ENCODE measurements at places on chromosomes 2 and 18.

- no peak for DNase-seq
Observed at GRCh38 chr2:204033611-204034495, 97.3 kb downstream of the ICOS start.

- no peak for DNase-seq
Observed at GRCh38 chr2:11343368-11343649, 1.1 kb downstream of the ROCK2 start.

GRCh38 chr2:15092691-15093090, 460.2 kb downstream of the LRATD1 start:
- DNase-seq, result no peak

DNA sequence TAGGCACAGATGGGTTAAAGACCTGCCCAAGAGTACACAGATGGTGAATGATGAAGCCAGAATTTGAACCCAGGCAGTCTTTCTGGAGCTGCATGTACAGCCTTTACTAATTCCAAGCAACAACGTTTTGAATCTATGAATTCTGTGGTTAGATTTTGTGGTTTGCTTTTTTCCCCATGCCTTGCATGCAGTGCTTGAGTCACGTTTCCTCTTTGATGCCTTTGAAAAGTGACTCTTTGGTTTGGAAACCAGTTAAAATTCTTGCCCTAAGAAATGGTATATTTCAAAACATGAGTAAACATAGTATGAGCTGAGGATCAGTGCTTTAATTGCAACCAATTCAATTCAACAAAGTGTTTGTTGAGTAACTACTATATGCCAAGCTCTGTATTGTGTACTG, 48.2 kb upstream of the PPM1B start:
- no peak for DNase-seq

Data from GM18507 (cell line).